ENCODE measurements at places on chromosomes 5 and 9. TPM values are rescaled to one million over a fixed set of nuclear protein-coding genes. Genes with fewer than 3 reads are reported as not detected.

Gene SLC31A2
- polyA plus RNA-seq: 4.9 TPM

Gene IGFBPL1
- polyA plus RNA-seq: not detected

Gene AGXT2
- not detected for polyA plus RNA-seq

Gene PCDHGA5
- polyA plus RNA-seq: 0.28 TPM

Gene C9orf153
- polyA plus RNA-seq: 0.14 TPM

Gene RAB3C
- 0.02 TPM for polyA plus RNA-seq

Gene ADAMTS12
- 0.06 TPM for polyA plus RNA-seq

Gene OTULINL
- 1.4 TPM for polyA plus RNA-seq

Gene GFRA3
- polyA plus RNA-seq: 0.32 TPM

Gene DAB2
- 2.4 TPM for polyA plus RNA-seq

Gene IFNB1
- polyA plus RNA-seq: not detected

Gene C9
- not detected for polyA plus RNA-seq

Gene SOX30
- 0.04 TPM for polyA plus RNA-seq

Gene UAP1L1
- polyA plus RNA-seq: 2.9 TPM

Gene SPACA9
- polyA plus RNA-seq: 6.3 TPM

Gene CBY3
- 0.12 TPM for polyA plus RNA-seq

Gene INSL6
- not detected for polyA plus RNA-seq

Gene GABRG2
- polyA plus RNA-seq: not detected

Gene NUTM2G
- polyA plus RNA-seq: 0.06 TPM

Gene ARL14EPL
- 0.05 TPM for polyA plus RNA-seq

Gene ENTR1
- 20.1 TPM for polyA plus RNA-seq

Gene LHX3
- polyA plus RNA-seq: not detected

Gene SH3TC2
- polyA plus RNA-seq: 5.1 TPM

Gene SLC36A3
- not detected for polyA plus RNA-seq

Gene CCNO
- 1.2 TPM for polyA plus RNA-seq

Gene NRG2
- 1.8 TPM for polyA plus RNA-seq

Gene STOM
- polyA plus RNA-seq: 46.3 TPM

Gene PHF24
- polyA plus RNA-seq: 0.07 TPM

Gene SPINK6
- polyA plus RNA-seq: 0.06 TPM

Gene PTPRD
- polyA plus RNA-seq: 0.60 TPM

Gene PCDHGB5
- polyA plus RNA-seq: 1.7 TPM

Gene IL9
- polyA plus RNA-seq: not detected

Gene FAM120AOS
- polyA plus RNA-seq: 23.7 TPM

Gene FBXO38
- 10.8 TPM for polyA plus RNA-seq

Gene GPBP1
- 48.4 TPM for polyA plus RNA-seq

Gene CDH10
- not detected for polyA plus RNA-seq

Gene UBE2QL1
- polyA plus RNA-seq: 0.16 TPM

Gene PCDHB9
- polyA plus RNA-seq: 0.18 TPM

Gene ZBED3
- 0.67 TPM for polyA plus RNA-seq

Gene ASPN
- polyA plus RNA-seq: 1.1 TPM

Gene LRRC70
- polyA plus RNA-seq: 1.2 TPM

Gene SPATA31E1
- polyA plus RNA-seq: not detected

Gene SPATA6L
- 2.8 TPM for polyA plus RNA-seq

Gene BARHL1
- not detected for polyA plus RNA-seq

Gene PCDHB11
- 0.47 TPM for polyA plus RNA-seq

Gene SPATA31A3
- polyA plus RNA-seq: not detected

Gene PDE6A
- polyA plus RNA-seq: 1.5 TPM

Data from esophagus (tissue), 2 donors.